Stimulated activated CD8-positive, alpha-beta memory T cell treated with anti-CD3 and anti-CD28 coated beads, Interleukin-12 subunit alpha, Interleukin-12 subunit beta, amount 100 ng/mL, for 1 hour (primary cell): ENCODE measurements at places on chromosomes 5 and 9.

GRCh38 chr5:60992871-60993270 lies 47.9 kb downstream of the NDUFAF2 start:
- DNase-seq, result no peak

GRCh38 chr5:169374761-169375160 lies 73.8 kb upstream of the SLIT3 start:
- DNase-seq, result no peak

- no peak for DNase-seq
These were observed 2.9 kb downstream of the DNAJB5 start for GRCh38 chr9:34992376-34992951.

DNA sequence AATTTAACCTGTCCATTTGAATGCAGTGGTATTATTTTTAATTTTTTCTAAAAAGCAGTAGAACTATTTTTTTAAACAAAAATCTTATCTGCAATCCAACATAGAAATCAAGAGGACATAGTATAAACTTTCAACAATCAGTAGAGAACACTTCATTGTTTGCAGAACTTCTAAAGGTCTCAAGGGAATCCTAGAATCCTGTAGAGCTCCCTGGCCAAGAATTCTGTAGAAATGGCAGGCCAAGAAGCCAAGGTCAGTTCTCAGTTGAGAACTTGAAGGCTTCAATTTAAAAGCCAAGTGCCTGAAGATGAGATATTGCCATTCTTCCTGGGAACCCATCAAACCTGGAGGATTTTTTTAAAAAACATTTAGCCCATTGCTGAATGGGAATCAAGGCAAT lies 199.2 kb upstream of the KLF4 start:
- no peak for DNase-seq

DNA sequence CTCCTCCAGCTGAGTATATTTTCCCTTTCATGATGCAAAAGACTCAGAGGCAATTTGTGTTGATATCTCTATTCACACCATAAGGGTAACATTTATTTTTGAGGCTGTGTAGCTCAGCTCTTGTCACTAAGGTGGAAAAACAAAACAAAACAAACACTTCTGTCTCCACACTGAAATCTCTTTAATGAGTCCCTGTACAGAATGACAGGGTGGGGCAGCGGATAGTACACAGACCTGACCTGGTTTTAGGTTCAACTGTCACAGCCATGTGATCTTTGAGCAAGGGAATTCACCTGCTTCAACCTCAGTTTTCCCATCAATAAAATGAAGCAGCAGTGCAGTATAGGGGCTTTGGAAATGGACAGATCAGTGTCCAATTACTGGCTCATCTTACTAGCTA lies 29.3 kb downstream of the TLR4 start:
- DNase-seq, result no peak

DNA sequence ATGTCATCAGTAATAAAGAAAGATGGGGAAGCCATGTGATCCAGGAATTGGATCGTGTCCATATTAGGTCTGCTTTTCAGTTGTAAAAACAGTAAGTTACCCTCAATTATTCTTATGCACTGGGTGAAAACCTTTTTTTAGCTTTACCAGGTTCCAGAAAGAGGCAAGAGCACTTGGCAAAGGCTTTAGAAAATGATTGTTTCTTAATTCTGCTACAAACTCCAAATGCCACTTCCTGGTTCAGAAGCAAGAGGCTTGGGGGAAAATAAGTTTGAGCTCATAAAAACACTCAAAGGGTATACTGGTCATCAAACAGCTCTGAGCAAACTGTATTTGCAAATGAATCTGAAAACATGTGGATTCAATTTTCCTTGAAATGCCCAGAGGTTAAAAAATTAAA lies 615.6 kb downstream of the EBF1 start:
- DNase-seq, result no peak

- no peak for DNase-seq
These were observed 297 bp downstream of the LCN8 start for GRCh38 chr9:136757751-136758140.

DNA sequence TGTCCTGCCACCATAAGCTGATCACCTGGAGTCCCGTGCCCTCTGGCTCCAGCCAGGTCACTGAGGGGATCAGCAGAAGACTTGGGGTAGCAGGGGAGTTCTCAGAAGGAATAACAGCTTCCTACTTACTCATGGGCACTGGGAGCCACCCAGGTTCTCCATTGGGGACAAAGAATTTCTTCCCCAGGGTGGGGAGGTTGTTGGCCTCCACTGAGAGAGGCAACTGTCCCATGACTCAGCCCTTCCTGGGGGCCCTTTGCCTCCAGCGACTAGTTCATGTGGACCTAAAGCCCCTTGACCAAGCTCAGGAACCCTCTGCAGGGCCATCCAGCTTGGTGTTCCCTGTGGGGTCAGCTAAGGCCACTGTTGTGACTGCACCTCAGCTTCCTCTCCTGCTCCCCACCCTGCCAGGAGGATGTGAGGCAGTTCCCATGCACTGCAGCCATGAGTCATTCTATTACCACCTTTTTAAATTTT lies 175.0 kb downstream of the AUH start:
- DNase-seq, result no peak

- DNase-seq, result no peak
These were observed 809 bp downstream of the MCCC2 start for GRCh38 chr5:71587766-71588532.

GRCh38 chr9:127423476-127423933 lies 677 bp upstream of the ZNF79 start:
- DNase-seq, result no peak

GRCh38 chr5:56278335-56278753 lies 45.2 kb upstream of the ANKRD55 start:
- DNase-seq, result no peak

GRCh38 chr5:128857076-128857677 lies 108.1 kb upstream of the SLC27A6 start:
- DNase-seq, result no peak

GRCh38 chr9:69170231-69170630 lies 3.8 kb upstream of the TJP2 start:
- DNase-seq, result no peak

DNA sequence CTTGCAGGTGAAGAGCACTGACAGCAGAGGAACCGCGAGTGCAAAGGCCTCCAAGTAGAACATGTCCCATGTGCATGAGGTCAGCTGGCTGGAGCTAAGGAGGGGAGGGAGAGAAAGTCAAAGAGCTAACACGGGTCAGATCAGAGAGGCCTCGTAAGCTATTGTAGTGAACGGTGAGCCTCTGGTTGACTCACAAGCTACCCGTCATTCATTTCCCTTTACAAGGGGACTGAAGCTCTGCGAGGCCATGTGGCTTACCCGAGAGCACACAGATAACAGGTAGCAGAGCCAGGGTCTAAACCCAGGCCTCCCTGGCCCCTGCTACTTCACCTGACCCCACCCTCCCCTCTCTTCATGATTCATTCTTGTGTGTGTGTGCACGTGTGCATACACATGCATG lies 152.7 kb upstream of the ADRA1B start:
- DNase-seq, result no peak

GRCh38 chr9:128371630-128372117 lies 500 bp downstream of the URM1 start:
- no peak for DNase-seq

- no peak for DNase-seq
These were observed 30.7 kb upstream of the MYOT start for GRCh38 chr5:137836997-137837396.

- no peak for DNase-seq
These were observed 3.5 kb upstream of the NEK6 start for GRCh38 chr9:124254261-124254682.

- no peak for DNase-seq
These were observed 5.6 kb downstream of the DAB2IP start for GRCh38 chr9:121656941-121657470.

GRCh38 chr9:29640507-29640906 lies 2067.2 kb upstream of the C9orf72 start:
- no peak for DNase-seq

- DNase-seq, result no peak
These were observed 7.4 kb upstream of the COL5A1 start for GRCh38 chr9:134634176-134634575.

DNA sequence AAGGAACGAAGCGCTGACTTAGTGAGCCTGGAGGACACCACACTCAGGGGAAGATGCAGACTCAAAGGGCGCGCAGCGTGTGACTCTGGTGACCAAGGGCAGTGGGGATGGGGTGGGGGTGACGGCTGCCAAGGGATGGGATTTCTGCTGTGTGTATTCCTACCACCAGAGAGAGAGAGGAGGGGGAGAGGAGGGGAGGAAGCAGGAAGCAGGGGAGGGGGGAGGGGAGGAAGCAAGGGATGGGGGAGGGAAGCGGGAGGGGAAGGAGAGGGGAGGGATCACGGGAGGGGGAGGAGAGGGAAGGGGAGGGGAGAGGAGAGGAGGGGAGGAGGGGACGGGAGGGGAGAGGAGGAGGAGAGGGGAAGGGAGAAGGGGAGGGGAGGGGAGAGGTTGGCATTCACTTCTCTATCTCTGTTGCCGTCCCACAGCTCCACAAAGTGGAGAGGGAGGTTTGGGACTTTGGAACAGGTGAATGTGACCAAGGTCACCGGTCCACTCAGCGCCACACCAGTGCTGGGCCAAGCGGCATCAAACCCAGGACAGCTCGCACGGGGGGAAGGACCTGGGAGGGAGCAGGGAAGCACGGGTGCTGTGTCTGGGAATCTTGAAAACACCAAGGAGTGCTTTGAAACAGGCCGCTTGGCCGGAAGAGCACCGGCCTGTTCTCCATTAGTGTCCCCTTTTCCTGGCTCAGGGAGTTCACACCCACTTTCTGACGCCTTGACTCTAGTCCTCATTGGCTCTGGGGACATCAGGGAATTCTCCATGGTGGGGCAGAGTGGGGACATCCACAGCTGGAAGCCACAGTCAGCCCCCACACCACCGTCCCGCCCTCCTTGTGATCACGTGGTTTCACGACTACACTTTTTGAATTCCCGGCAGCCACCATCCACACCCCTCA lies 77.4 kb downstream of the VAV2 start:
- DNase-seq, result no peak

- DNase-seq, result no peak
These were observed 735 bp downstream of the PTGR1 start for GRCh38 chr9:111598733-111599091.

GRCh38 chr5:156824800-156825199 lies 25.3 kb upstream of the PPP1R2B start:
- no peak for DNase-seq

DNA sequence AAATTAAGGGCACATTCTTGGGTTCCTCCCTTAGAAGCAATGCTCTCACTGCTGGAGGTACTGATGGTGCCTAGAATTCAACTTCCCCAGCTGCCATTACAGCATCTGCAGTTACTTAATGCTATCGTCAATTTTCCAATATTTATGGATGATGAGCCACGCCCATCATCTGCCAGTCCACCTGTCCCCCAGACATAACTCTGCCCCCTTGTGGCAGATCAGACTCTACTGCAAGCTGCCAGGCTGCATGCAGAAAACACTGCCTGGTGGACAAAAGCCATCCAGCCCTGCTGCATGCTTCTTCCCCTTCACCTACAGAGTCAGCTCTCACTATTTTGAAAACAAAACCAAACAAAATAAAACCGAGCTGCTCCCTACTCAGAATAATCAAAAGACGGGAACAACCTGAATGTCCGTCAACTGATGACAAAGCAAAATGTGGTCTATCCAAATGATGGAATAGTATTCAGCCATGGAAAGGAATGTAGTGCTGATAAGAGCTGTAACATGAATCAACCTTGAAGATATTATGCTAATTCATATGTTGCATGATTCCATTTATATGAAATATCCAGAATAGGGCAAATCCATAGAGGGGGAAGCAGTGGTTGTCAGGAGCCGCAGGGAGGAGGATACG lies 66.4 kb downstream of the RETREG1 start:
- DNase-seq, result no peak

DNA sequence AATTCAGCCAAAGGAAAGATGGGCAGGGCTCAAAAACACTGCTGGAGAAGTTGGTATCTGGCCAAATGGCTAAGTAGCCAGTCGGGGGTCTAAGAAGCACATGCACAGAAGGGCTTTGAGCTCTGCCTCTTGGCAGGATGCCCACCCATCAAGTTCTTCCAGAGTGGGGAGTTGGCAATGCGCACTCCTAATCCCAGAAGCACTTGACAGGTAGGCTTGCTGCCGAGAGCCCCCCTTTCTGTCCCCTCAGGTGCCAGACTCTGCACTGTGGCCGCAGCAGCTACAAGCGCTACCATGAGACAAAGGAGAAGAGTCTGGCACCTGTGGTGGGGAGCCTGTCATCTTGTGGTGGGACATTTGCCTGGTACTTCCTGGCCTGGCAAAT lies 252.9 kb upstream of the SLC24A2 start:
- DNase-seq, result no peak

DNA sequence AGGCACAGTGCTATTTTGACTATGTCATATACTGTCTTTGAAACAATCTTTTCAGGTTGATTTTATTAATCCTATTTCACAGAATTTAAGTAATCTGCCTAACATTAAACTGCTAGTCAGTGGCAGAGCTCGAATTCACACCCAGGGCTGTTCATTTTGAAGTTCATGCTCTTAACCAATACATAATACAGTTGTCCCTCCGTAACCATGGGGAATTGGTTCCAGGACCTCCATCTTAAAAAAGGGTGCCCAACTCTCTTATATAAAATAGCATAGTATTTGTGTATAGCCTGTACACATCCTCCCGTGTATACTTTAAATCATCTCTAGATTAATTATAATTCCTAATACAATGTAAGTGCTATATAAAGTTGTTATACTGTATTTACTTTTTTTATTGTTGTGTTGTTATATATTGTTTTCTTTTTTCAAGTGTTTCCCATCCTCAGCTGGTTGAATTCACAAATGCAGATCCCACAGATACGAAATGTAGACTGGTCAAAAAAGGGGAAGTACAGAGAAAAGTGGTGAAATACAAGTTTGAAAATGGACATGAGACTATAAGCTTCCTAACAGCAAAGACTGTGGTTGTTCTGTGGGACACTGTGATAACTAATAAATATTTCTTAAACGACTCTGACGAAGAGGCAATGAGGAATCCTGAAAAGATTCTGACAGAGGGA lies 18.3 kb downstream of the RFX3 start:
- no peak for DNase-seq

GRCh38 chr9:123583646-123584045 lies 227.6 kb downstream of the CRB2 start:
- DNase-seq, result no peak

- DNase-seq, result no peak
These were observed 107.1 kb downstream of the MAT2B start for GRCh38 chr5:163612358-163613149.

- no peak for DNase-seq
These were observed 173.5 kb downstream of the ZNF608 start for GRCh38 chr5:124572971-124573370.

- no peak for DNase-seq
These were observed 1509.0 kb downstream of the MAT2B start for GRCh38 chr5:165014439-165014838.

DNA sequence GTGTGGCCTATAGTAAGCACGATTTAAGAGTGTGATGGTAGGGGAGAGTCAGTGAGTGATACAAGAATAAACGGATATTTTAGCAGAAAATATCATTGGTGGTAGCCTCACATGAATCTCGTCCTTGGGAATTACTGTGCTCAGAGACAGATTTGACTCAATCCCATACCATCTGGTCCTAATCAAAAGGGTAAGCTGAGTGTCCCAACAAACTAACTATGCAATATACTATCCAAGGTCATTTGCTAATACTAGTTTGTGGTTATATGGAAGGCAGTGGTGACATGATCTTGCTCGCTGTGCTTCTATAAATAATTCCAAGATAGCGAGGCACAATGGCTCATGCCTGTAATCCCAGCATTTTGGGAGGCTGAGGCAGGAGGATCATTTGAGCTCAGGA lies 103.2 kb downstream of the TRPM6 start:
- DNase-seq, result no peak

GRCh38 chr5:149938279-149938678 lies 6.3 kb downstream of the PDE6A start:
- no peak for DNase-seq
